ENCODE measurements at places on chromosomes 2 and 18.

DNA sequence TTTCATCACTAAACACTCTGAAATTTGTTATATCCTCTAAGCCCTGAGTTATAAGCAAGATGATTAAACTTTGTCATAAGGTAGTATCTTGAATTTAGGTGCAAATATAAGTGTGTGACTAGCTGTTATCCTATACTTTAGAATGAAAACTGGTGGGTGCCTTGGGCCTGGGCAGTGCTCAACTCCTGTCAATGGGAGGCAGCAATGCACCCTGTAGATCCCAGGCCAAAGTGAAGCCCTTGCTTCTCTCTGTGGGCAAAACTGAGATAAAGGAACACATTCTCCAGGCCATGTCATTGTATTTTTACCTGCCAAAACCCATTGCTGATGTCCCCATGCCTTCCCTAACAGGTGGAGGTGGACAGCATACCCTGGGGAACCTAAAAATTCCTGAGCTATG lies 525.2 kb downstream of the TNS1 start:
- no peak for DNase-seq

DNA sequence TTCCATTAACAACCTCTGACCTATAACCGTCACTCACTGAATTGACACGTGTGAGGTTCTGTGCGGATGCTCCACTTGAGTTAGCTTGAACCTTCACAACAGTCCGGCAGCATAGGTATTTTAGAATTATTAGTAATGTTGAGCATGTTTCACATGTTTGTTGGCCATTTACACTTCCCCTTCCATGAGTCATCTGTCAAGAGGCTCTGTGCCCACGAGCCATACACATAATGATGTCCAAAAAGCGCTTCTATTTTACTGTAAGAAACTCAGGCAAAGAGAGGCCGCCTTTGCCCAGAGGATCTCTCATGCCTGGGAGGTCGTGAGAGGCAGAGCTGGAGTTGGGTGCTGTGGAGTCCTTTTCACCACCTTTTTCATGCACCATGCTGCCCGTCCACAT lies 28.9 kb upstream of the TMEM214 start:
- DNase-seq, result no peak

GRCh38 chr2:188978291-188979081 lies 4.3 kb downstream of the COL3A1 start:
- DNase-seq, result no peak

- DNase-seq, result peak; percentile 18
These were observed 1.0 kb upstream of the BMPR2 start for GRCh38 chr2:202375033-202375608.

DNA sequence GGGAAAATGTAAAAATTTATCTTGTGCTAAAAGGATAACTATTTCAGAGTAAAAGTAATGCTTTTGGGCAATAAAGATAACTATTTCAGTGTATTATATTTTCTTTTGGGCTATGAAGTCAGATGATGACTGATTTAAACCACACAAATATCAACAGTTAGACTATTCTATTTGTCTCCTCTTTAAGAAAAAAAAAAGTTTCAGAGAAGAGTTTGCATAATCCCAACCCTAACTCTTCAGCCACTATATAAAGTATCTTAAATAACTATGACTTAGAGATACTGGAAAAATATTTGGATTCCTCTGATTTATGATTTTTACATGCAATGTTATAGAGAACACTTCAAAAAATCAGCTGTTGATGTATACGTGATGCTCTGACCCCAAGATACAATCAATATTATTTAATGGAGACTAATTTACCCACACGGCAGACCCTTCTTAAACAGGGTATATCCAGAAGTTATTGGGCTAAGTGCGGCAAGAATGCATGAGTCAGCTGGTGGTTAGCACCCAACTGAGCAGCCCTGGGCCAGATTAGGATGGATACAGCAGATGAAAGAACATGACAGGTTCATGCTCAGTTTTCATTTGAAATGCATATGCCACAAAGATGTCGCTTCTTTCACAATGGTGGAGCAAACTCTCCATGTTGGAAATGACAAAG lies 279.0 kb downstream of the AFF3 start:
- no peak for DNase-seq

DNA sequence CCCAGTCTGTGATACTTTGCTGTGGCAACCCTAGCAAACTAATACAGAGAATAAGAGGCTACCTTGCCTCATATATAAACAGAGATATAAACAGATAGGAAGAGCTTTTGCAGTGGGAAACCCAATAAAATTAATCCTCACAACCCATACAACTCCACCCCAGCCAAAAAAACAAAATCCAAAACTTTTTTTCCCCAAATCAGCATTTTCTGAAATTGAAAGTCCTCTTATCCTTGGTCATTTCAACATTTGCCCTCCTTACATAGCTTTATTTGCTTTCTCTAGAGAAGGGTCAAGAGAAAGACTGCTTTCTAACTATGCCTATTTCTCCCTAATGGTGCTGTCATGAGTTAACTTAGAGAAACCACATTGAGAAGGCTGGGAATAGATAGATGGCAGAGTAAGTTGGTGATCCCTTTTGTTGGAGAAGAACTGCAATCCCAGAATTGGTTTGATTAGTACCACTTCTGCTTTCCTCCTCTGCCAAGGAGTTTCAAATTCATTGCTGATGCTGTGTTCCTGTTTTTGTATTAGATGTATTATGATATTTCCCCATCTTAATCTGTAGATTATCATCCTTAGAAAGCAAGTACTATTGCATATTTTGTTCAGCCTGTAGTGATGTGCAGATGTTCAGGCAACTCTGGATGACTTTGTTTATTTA lies 76.5 kb upstream of the B3GNT2 start:
- no peak for DNase-seq

Data from stimulated activated CD8-positive, alpha-beta memory T cell treated with anti-CD3 and anti-CD28 coated beads, Interleukin-7, amount 100 ng/mL, for 48 hours (primary cell).